ENCODE measurements at places on chromosomes 12 and 14.

GRCh38 chr12:117034249-117034648 lies 65.0 kb downstream of the TESC start:
- DNase-seq, result no peak

DNA sequence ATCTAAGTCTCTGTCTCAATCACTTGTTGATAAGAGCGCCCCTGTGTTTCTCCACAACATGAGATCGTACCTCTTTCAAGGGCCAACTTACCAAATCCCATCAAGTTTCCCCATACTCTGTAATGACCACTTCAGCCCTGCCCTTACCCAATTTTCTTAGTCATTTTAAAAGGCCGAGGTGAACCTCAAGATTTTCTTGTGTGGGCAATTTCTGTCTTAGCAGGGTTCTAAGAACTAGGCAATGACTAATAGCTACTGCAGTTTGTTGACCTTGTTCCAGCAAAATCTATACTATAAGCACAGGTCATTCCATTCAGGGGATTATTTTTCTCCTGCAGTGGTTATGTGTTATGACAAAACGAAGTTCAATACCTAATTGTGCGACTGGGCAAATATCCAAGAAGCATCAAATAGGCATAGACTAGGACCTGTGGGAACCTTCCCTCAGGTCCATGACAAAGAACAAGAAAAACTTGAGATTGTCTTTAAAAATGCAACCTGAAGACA lies 359.8 kb downstream of the PCNX1 start:
- DNase-seq, result peak; percentile 21

DNA sequence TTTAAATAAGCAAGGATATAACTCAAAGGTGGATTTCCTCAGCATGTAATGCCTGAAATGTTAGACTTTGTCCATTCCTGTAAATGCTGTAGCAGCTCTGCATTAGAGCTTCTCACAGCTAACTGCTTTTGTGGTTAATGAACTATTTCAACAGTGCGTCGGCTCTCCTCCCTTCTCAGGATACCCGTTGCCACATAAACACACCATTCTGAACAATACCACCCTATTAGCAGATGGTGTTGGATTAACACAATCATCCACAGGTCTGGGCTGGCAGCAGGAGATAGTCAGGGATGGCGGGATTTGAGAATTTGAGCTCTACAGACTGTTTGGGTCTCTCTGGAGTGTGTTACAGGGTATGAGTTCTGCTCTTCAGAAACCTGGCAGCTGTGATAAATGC lies 33.5 kb upstream of the C12orf42 start:
- no peak for DNase-seq

- DNase-seq, result peak; percentile 17
These were observed 23.9 kb downstream of the ANAPC7 start for GRCh38 chr12:110379631-110380030.
